ENCODE measurements at places on chromosomes 12 and 14.

DNA sequence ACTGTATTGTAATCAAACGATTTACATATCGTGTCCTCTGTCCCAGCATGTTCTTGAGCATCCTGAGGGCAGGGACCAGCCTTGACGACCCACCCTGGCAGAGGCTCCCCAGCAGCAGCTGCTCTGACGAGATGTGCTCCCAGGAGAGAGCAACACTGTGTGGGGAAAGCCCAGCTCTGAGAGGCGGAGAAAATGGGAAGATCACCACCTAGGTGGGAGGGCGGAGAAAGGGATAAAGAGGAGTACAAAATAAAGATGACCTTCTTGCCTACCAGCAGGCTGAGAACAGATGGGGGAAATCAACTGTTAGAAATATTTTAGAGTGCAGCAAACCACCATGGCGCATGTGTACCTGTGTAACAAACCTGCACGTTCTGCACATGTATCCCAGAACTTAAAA is 71.5 kb upstream of the CAPRIN2 start:
- peak; percentile 42 for DNase-seq

- DNase-seq, result no peak
These were observed 2.4 kb upstream of the CCDC85C start for GRCh38 chr14:99606359-99606758.

DNA sequence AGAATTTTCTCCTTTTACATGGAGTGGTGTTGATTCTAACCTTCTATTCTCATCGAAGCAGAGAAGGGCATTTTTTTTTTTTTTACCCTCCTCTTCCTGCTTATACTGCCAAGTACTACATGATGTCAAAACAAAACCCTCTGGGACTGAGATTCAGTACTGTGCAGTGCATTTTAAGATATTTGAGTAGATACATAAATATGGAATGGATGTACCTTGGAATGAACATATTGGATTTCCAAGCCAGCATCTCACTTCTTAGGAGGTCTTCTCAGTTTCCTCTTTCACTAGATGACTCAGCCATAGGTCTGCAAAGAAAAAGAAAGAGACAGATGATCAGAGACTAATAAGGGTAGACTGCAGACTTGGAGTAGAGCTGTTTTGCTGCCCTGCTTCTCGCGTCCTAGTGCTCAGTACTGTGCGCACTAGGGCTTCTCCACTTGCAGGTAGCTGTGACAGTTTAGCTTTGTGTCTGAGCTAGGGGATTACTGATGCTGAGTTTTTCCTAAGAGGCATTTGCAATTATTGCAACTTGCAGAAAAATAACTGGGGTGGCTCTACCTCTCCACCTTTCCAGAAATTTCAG is 20.4 kb downstream of the TPH2 start:
- DNase-seq, result no peak

DNA sequence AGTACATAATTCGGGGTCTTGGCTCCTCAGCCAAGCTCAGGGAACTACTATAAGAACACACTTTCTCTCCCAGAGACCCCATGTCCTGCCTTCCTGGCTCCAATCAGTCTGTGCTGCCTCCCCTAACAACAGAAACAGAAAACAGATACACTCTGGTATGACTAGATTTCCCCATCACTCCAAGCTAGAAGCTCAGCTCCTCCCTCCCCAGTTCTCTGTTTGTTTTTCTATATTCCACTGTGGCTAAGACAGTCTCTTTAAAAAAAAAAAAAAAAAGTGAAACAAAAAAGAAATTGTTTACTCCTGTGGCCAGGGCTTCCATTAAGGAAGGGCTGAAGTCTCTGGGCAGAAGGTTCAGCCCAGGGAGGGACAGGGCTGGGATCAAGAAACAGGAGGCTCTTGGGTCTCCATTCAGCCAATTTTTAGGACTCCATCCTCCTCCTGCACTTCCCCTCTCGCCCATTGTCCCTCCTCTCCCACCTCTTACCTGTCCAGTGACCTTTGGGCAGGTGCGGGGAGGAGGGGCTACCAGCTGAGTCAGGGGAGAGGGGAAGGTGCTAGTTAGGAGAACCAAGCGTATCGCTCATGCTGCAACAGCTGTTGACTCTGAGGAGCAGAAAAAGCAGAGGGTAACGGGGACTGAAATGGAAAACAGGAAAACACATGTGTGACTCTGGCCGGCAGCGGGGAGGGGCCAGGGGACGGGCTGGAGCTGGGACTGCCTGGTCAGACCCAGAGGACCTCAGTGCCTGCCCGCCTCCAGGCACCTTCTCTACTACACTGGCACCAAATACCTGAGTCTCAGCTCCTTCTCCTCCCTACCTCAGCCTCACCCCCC is 4.1 kb upstream of the SLC7A7 start:
- DNase-seq, result peak; percentile 88

DNA sequence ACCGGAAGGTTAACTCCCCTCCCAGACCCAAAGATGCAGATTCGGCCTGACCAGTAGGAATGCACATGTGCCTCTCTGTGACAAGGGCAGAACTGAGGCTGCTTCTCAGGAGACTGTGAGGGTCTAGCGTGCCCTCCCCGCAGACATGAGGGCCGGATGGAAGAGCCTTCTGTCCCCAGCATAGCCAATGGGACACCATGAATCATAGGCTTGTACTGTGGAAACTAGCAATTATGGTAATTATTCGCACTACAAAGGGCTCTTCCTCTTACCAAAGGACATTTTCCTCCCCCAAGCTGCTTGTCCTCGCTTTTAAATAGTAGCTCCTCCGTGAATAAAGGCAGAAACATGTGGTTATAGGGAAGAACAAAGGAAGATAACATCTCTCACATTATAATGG is 6.2 kb downstream of the COA8 start:
- DNase-seq, result peak; percentile 92

DNA sequence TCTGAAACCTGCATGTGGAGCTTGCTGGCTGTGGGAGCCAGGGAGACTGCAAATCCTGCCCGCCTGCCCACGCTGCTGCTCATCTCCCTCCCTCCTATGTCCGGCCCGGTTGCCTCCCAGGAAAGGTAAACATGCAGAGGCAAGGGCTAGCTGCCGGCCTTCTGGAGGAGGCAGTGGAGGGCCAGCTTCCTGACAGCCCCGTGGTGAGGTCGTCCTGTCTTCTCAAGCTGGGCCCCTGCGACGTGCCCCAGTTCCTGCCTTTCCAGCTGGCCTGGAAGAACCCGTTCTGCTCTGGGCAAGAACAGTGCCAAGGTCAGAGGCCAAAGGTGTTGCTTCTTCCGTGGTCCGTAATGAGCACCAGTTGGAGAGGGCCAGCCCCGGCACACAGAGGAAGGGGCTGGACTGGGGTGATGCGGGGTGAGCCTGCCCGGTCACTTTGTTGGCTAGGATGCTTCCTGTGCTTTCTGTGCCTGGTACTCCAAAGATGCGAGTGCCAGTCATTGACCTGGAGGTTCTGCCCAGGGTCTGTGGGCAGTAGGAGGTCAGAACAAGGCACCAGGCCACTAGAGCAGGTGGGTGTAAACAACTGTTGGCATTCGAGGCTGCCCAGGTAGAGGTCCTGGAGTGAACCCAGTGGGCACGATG is 25.3 kb downstream of the TPCN1 start:
- DNase-seq, result peak; percentile 92

DNA sequence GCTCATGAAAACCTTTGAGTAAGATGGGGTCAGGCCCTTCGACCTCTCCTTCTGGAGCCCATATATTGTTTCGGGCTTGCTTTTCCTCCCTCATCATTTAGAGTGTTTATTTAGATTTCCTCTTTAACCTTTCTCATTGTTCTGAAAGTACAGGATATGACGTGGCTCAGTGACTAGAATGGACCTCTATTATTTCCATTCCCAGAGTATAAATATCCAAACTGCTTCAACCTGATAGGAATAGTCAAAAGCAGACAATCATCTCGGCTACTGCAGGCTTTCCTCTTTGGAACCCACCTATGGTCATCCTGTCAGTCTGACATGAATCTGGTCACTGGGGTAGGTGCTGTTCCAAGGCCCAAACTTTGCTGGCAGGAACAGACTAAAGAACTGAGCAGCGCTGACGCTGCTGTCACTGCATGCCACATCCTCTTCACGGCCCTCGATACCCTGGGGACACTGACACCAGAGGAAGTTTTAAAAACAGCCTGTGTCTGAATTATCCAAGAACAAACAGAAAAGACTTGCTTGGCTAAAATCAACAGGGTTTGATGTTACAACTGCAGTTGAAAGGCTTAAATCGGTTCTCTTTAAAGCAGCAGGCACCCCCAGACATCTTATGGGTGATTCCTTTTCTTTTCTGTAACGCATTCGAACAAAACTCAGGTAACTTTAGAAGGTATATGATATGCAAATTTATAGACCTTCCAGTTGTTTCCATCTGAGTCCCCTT is 5.0 kb upstream of the DDX47 start:
- DNase-seq, result no peak

GRCh38 chr12:59615392-59616165 is 19.8 kb downstream of the SLC16A7 start:
- no peak for DNase-seq

- DNase-seq, result no peak
These were observed 5.3 kb downstream of the ALDH1L2 start for GRCh38 chr12:105078712-105079570.

DNA sequence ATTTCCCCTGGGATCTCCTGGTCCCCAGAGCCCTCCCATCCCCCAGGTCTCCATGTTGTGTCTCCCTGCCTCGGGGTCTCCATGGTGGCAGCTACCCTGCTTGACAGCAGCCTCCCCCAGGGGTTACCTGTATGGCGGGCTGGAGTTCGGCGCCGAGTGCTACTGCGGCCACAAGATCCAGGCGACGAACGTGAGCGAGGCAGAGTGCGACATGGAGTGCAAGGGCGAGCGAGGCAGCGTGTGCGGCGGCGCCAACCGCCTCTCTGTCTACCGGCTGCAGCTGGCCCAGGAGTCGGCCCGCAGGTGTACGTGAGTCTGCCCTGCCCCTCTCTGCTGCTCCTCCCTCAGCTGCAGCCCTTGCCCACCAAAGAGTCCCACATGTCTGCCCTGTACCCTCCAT is 80.9 kb downstream of the WSCD2 start:
- no peak for DNase-seq
